ENCODE measurements at places on chromosomes 5 and 9. TPM values are rescaled to one million over a fixed set of nuclear protein-coding genes. Genes with fewer than 3 reads are reported as not detected.

Gene RANBP17
- 7.5 TPM for total RNA-seq

Gene IFNW1
- total RNA-seq, result not detected

Gene COL15A1
- not detected for total RNA-seq

Gene HSD17B3
- total RNA-seq, result 2.4 TPM

- DNase-seq, result no peak
Observed at GRCh38 chr5:122155546-122155945, 26.2 kb downstream of the ZNF474 start.

- no peak for DNase-seq
Observed at GRCh38 chr5:42640835-42641234, 115.8 kb upstream of the CCDC152 start.

DNA sequence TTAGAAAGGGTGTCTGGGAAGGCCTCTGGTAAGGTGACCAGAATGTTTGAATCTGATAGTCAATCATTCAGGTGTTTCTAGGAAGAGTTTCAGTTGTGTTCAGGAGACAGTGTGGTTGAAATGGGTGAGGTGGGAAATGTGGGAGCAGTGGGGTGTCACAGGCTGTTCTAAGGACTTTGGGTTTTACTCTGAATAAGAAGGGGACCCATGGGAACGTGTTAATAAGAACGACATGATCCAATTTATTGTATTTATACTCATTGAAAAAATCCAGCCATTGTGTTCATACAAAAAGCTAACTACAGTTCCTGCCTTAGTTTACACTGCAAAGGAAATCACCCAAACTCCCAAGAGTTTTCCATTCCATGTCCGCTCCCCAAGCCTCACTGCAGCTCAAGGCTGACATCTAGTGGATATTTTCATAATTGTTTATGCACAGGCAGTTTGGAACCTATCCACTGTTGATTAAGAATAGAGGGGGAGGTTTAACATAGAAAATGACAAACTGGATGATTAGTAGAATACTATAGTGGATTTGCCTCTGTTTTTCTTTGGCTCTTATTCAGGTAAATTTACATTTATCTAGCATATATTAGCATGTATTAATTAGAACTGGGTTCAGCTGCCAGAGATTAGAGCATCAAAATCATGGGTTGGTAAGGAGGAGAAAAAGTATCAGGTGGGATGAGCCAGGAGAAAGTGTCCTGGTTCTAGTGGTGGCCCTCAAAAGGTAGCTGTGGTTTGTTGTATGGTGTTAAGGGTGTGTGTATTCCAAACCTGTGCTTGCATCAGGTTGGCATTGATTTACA is 17.7 kb downstream of the CAVIN4 start:
- DNase-seq, result peak; percentile 54

DNA sequence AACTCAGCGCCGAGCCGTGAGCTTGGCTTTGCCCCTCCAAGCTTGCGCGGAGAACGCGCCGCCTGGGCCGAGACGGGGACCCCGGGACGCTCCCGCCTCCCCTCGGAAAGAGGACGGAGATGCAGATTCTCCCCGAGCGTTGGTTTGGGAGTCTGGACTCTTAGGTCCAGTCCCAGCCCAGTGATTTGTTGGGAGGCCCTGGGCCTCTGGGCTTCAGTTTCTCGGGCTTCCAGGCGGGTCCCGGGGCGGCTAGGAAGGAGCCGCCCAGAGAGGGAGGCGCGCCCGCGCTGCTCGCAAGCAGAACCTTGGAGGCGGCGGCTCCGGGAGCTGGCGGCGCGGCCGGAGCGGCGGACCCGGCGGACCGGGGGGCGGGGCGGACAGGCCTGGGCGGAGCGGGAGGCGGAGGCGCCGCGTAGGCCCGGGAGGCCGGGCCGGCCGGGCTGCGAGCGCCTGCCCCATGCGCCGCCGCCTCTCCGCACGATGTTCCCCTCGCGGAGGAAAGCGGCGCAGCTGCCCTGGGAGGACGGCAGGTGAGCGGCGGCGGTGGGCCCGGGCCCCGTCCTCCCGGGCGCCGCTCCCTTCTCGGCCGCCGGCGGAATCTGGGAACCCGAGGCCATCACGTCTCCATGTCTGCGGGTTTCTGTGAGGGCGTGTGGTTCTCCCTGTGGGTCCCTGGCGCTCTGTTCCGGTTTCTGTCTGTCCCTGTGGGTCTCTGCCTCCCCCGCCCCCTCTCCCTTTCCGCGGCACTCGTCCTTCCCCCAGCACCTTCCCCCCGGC is at the start of gene B4GALT7:
Gene B4GALT7 (plus strand): TSS at position 402 of the 777 bp plus-strand sequence. CDS start 79 bp downstream, at position 481.
- peak; percentile 85 for DNase-seq

DNA sequence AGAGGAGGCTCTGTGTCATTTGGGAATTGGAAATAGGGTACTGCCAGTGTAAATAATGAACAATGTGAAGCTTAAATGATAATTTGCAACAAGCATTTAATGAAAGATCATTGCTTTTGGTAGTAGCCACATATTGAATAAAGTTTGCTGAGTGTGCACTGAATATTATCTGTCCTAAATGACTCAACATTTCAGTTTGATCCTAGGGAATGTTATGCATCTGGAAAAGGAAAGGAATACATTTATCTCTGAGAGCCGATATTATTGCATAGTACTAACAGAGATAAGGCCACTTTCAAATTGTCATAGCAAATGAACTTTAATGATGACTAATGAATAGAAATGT is 8.7 kb upstream of the ELL2 start:
- DNase-seq, result no peak

DNA sequence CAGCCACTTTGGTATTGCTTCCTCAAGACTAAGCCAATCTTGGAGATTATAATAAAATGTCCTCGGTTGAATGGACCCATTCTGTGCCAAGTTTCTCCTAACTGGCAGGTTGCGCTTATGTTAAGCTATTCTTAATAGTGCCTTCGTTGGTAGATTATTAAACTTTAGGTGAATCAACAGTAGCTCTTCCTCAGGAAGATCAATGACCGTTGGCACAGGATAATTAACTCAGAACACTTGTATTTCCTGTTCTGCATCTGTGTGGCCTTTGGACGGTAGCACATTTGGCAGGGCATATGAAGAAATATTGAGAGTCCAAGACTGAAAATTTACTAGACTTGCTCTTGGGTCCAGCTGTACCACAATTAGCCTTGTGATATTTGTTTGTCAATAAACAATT is 402.9 kb downstream of the MLLT3 start:
- no peak for DNase-seq

DNA sequence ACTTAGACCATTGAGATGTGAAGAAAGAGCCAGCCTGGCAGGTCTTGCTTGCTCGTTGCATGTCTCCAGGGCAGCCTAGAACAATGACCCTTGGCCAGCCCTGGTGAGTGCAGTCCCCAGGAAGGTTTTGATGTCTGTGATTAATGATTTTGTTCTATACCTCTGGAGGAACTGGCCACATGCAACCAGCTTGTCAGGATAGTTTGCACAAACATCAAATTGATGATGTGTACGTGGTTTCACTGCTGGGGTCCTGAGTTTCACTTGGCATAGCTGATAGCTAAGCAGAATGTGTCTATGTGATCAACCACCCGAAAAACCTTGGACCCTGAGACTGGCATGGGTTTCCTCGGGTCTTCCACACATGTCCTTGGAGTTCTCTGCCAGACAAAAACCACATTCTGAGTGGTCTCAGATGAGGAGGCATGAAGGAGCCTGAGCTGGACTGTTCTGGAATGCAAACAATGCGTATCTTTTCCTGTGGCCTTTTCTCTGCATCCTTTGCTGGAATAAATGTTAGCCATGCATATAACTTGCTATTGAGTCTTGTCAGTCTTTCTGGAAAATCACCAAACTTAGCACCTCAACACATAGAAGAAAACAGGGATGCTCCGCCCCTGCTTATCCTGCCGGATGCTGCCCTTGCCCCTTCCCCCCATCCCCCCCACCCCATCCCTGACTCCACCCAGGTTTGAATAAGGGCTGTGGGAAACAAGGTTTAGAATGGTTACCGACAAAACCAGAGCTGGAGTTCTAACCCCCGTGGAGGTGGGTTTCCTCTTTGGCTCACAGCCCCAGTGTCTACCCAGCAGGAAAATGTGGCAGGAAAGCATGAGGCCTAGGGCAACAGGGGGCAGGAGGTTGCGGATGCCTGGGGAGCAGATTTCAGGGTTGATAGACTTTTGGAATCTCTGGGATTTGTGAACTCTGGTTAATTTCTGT is 50.1 kb upstream of the ANKRD33B start:
- peak; percentile 97 for DNase-seq

DNA sequence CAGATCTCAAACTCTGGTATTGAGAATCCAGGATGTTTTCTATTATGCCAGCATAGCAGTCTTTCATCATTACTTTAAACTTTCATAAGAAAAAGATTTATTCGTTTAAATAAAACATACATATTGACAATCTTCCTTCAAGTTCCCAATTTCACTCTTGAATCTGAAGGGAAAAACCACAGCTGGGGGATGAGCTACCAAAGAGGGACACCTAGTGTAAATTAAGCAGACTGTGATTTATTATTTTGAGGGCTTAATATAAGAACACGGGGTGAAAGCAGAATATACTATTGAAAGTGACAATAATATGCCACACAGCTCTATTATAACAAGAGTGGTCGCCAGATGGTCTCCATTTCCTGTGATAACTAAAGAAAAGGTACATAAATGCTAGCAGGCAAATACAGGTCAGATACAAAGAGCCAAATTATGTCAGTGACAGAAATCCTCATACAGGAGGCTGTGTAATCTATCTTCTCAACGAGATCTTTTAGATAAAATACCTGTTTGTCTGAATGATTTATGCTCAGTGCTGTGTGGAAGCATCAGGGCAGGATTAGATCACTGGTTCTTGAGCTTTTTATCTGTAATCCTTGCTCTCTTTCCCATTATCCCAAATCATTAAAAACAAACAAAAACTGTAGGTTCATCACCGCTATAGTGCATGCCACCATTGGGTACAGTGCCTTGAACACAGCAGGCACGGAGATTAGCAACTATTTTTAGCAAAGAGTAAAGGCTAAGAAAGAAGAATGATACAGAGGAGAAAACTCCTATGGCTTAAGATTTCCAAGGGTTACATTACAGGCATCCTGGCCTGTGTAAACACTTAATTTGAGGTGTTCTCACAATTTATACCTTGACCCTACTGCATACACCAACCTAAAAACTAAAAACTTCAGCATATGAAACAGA is 116.6 kb downstream of the DROSHA start:
- DNase-seq, result no peak
